Stimulated activated CD4-positive, alpha-beta T cell treated with anti-CD3 and anti-CD28 coated beads, Interleukin-12 subunit alpha, Interleukin-12 subunit beta, amount 100 ng/mL, for 4 hours (primary cell): ENCODE measurements at places on chromosomes 1 and 21.

DNA sequence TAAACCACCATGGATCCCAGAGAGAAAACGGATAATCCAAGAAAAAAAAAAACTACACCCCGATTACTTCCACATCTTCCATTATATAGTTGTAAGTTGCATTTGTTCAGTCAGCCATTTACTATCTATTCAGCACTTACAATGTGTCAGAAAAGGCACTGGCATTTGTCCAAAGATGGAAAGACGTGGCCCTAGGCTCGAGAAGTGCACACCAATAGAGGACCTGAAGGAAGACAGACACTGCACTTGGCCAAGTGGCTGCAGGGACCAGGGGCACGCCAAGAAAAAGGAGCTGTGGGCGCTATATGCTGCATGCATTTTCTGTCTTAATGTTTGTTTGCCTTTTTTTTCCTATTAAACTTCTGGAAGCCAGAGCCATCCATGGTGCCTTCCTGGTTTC lies 45.2 kb upstream of the LYST start:
- no peak for DNase-seq

GRCh38 chr1:77057994-77058585 lies 161.1 kb downstream of the PIGK start:
- no peak for DNase-seq

DNA sequence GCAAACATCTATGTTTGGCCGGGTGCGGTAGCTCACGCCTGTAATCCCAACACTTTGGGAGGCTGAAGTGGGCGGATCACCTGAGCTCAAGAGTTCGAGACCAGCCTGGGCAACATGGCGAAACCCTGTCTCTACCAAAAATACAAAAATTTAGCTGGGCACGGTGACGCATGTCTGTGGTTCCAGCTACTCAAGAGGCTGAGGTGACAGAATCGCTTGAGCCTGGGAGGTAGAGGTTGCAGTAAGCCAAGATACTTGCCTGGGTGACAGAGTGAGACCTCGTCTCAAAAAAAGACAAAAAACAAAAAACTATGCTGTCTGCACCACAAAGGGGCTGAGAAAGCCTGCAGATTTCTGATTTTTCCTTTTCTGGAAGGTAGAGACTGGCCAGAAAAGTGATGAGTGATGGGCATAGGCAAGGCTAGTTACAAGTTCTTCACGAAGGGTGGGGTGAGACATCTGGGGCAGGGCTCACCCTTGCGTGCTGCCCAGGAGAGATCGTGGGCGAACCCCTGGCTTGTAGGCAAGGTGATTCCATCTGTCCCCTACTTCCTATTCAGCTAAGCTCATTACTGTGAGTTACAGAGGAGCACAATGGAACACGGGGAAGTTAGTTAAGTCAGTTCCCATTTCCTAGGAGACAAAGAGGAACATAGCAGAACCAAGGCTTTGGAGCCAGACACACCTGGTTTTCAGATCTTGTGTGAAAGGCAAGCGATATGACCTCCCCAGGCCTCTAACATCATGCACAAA lies 3.2 kb downstream of the SLC2A1 start:
- DNase-seq: no peak

- no peak for DNase-seq
Measured at GRCh38 chr1:47998396-47998990, 1.3 kb upstream of the TRABD2B start.

DNA sequence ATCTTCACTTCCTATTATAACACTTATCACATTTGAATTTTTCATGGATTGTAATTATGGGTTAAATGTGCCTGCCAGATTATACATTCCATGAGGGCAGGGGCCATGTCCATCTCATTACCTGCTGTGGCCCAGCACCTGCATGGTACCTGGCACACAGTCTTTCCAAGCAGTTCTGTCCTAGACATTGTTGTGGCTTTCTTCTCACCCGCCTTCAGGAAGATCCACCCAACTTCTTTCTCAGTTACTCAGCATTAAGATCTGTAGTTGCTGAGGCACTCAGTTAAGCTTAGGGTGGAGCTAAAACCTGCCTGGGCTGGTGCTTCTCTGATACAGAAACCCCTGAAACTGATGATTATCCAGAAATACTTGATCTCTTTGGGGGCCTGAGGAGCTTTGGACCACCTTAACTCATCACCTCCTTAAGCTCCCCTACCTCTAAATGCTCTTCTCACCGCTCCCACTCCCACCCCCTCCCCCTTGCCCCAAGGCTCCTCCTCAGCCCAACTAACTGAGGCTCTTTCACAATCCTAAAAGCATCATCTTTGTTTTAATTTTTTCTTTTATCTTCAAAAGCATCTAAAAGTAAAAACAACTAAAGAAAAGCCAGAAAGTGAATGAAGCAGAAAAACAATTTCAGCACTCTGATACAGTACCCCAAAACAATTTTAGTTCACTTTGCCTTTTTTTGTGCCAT lies 190.6 kb downstream of the FGGY start:
- DNase-seq: no peak

DNA sequence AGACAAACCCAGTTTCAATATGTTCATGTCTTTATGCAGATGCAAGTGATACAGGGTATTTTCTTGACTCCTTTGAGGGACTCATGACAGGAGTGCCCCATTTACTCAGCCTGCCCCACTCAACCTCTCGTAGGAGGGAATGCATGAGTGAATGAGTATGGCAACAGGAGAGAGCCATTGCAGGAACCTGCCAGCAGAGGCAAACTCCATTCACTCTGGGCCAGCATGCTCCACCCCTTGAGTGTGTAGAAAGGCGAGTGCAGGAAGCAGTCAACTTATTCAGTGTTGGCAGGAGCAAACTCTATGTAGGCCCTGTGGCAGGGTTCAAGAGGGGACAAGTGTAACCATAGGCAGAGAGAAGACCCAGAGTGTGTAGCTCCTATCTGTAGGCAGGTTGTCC lies 1526.3 kb downstream of the PLA2G4A start:
- no peak for DNase-seq

- no peak for DNase-seq
Measured at GRCh38 chr1:183461350-183461749, 10.9 kb upstream of the SMG7 start.

GRCh38 chr1:174448974-174449373 lies 1.2 kb downstream of the GPR52 start:
- DNase-seq: no peak

DNA sequence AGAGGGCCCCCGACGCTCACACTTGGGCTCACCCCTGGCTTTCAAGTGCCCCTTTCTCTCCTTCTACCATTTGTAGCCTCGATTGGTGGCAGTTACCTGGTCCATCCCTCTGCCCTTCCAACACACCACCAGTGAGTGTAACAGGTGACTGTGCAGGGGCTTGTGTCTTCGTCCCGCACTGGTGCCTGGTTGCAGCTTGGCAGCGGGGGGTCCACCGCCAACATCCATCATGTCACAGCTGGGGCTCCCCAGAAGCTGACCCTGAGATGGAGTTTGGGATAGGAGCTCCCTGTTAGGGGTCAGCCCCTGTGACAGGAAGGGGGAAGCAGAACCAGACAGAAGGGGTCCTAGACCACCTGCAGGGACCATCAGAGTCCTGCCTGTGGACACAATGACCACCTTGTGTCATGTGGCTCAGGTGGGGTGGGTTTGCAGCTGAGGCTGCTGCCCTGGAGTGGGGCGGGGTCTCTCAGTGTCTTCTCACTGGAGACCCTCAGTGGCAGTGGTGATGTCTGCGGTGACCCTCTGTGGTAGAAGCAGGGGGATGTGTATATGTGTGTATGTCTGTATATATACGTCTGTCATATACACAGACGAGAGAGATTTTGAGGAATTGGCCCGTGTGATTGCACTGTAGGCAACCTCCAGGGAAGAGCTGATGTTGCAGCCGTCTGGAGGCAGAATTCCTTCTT lies 3.6 kb upstream of the CALML6 start:
- no peak for DNase-seq

DNA sequence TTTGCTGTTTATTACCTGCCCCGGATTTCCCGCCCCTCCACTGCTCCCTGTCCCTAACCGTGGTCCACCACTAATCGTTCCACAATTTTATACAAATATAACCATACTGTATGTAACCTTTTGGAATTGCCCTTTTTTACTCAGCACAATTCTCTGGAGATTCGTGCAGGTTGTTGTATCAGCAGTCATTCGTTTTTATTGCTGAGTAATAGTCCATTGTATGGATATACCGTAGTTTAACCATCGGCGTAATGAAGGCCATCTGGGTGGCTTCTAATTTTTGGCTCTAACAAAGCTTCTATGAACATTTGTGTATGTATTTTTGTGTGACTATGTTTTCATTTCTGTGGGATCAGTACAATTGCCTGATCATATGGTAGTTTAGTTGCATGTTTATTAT lies 50.0 kb downstream of the UCK2 start:
- DNase-seq: no peak

DNA sequence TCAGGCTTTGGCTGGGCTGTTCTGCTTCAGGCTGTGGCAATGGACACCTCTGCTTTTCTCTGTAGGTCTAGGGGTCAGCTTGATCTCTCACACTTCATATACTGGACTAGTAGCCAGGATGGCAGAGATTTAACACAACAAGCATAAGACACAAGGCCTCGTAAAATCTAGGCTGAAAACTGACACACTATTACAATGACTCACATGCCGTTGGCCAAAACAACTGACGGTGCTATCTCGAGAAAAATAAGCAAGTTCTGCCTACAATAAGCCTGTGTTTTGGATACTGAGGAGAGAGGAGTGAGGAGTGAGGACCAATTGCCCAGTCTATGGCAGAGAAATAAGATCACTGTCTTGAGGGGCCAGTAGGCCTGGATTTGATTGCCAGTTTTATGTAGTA lies 840.7 kb upstream of the ADAMTS5 start:
- DNase-seq: no peak

GRCh38 chr1:93569489-93569888 lies 112.1 kb downstream of the BCAR3 start:
- no peak for DNase-seq

DNA sequence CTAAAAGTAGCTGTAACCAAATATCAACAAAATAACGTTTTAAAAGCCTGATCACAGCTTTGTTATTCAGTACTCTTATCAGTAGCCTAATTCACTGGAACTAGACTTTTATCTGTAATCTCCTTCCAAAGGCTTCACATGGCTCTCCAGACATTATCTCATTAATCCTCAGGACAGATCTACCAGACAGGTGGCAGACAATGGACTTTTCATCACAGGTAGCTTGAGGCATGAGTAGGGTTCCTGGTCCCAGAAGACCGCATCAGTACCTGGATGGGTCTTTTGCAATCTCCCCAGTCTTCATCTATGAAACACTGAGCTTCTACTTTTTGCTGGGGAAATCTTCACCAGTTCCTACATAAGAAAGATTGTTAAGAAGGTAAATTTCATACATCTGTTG lies 132.2 kb upstream of the FOXD3 start:
- no peak for DNase-seq

GRCh38 chr1:162333991-162334390 lies 42.7 kb downstream of the SPATA46 start:
- no peak for DNase-seq

DNA sequence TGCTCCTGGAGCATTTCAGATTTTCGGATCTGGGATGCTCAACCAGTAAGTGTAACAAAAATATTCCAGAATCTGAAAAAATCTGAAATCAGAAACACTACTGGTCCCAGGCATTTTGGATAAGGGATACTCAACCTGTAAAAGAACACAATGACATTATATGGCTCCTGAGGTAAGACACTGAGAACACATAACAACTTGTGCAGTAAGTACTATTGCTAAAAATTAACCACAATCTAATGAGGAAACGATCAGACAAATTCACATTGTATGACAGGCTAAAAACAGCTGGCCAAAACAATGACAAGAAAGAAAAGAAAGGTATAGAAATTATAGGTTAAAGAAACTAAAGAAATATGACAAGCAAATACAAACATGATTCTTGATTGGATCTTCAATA lies 54.9 kb downstream of the LTN1 start:
- no peak for DNase-seq

DNA sequence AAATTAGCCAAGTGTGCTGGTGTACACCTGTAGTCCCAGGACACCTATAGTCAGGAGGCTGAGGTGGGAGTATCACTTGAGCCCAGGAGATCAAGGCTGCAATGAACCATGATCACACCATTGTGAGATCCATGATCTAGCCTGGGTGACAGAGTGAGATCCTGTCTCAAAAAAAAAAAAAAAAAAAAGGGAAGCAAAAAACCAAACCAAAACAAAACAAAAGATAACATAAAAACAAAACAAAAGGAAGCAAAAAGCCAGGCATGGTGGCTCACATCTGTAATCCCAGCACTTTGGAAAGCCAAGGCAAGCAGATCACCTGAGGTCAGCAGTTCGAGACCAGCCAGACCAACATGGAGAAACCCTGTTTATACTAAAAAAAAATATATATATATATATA lies 9.4 kb upstream of the AKR1A1 start:
- no peak for DNase-seq

DNA sequence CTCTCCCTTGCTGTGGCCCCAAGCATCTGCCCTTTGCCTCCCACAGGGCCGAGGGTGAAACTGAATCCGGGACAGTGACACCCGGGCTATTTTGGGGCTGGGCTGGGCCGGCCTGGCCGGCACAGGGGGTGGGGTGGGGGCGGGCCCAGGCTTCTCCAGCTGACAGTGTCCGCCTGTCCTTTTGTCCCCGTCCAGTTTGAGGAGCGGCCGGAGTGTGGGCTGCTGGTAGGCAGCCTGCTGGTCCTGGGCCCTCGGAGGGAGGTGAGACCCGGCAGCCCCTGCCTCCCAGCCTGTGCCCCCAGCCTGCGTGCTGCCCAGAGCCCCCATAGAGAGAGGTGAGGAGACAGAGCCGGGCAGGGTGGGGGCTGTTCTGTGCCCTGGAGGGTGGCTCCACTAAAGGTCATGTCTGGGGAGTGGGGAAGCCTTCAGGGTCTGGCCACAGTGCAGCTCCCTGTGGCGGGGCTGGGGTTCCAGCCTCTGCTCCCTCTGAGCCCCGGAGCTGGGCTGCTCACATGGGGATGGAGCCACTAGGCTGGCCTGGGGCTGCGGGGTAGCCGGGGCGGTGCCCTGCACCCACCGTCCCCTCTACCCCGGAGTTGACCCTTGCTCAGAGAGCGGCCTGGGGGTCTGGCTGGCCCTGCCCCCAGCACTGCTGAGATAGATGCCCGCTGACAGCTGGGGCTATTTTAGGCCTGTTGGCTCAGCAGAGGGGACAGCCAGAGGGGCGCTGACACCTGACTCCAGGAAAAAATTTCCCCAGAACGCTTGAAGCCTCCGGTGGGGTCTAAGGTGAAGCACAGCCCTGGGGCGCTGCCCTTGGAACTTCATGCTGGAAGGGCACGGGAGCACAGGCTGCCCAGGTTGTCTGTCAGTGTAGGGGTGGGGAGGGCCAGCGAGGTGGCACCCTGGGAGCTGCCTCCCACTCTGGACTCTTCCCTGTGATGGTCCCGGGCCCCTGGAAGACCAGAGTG lies at the start of gene OBSCN:
OBSCN (plus strand) TSS at position 194 of the 971 bp plus-strand sequence. CDS start 3,740 bp downstream, outside the sequence.
- DNase-seq: no peak

GRCh38 chr1:84402060-84402459 lies 3.8 kb downstream of the DNASE2B start:
- no peak for DNase-seq

DNA sequence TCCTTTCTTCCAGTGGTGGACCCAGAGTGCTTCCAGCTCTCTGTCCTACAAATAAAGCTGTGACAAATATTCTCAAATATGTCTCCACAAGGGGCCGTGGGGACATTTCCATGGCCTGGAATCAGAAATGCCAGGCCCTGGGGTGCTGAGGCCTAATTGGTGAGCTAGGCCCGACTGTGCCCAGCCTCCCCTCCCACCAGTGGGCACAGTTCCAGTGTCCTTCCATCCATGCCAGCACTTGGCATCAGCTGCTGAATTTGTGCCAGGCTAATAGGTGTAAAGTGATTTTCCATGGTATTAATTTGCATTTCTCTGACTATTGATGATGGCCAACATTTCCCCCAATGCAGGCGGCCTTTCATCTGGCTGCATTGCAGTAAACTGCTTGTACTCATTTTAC lies 48.5 kb upstream of the B3GALT5 start:
- no peak for DNase-seq
